Peyer's patch (tissue), 4 donors: ENCODE measurements at places on chromosomes 2 and 18. TPM values are rescaled to one million over a fixed set of nuclear protein-coding genes. Genes with fewer than 3 reads are reported as not detected.

DNA sequence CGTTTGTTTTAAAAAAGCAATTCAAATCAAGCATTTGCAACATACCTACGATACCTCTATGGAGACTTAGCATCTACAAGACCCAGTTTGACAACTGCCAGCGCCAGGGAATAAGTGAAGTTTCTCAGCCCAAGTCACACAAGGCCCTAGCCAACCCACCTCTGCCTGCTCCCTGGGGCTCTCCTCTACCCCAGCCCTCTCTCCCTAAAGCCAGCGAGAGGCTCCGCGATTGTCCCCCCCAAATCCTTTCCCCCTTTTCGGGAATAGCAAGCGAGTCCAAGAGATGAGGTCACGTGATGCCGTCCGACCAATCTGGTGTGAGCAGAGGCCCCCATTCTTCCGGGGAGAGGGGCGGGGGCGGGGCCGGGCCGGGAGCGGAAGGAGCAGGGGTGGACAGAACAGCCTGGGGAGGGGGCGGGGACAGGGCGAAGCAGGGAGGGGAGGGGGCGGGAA, 102.2 kb upstream of the RAB6C start:
- peak; percentile 95 for DNase-seq

LGALSL gene
- total RNA-seq: 56.1 TPM

- no peak for DNase-seq
Observed at GRCh38 chr2:173427887-173428668, 73.4 kb downstream of the CDCA7 start.

KCNIP3 gene
- 11.4 TPM for total RNA-seq
